Stimulated activated CD8-positive, alpha-beta memory T cell treated with anti-CD3 and anti-CD28 coated beads, Interleukin-4, amount 100 ng/mL, for 48 hours (primary cell): ENCODE measurements at places on chromosomes 12 and 14.

DNA sequence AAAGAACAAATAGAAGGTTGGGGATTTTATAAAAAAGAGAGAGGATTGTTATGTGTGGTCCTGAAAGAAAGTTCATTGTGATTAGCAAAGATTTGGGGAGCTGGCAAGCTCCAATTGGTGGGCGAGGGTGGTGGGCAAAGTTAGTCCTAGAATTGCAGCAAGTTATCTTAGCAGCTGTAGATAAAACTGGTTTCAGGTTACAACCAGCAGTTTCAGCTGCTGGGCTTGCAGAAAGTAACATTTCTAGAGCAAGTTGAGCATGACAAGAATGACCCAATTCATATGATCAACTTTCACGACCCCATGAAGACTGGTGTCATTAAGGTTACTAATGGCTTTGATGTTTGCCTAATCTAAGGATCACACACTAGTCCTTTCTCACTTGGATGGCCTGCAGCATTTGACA, 177.9 kb upstream of the NUDT4 start:
- no peak for DNase-seq

- no peak for DNase-seq
Observed at GRCh38 chr12:23204933-23205778, 580.2 kb downstream of the ETNK1 start.

DNA sequence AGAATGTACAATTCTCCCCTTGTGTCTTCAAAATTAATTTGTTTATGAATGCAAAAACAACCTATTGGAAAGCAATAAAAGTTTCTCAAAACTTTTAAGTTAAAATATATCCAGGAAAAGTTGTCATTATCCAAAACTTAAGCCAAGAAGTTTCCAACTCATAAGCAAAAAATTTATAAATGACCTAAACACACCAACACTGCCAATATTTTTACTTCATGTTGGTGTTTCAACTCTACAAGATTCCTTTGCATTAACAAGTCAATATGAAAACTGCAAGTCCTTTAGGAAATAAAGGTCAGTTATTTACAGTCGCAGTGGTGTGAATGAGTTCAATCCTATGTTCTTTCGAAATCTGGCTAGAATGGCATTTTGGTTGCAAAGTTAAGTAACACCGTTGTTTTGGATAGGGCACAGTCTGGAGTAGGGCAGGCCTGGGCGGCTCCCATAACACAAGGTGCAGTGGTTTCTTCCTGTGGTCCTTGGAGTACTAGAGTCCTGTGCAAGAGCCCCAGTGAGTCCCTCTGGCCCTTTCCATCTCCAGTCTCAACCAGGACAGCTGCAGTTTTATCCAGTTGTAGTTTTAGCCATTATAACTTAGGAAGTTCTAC, 151.4 kb downstream of the MED13L start:
- DNase-seq: no peak

DNA sequence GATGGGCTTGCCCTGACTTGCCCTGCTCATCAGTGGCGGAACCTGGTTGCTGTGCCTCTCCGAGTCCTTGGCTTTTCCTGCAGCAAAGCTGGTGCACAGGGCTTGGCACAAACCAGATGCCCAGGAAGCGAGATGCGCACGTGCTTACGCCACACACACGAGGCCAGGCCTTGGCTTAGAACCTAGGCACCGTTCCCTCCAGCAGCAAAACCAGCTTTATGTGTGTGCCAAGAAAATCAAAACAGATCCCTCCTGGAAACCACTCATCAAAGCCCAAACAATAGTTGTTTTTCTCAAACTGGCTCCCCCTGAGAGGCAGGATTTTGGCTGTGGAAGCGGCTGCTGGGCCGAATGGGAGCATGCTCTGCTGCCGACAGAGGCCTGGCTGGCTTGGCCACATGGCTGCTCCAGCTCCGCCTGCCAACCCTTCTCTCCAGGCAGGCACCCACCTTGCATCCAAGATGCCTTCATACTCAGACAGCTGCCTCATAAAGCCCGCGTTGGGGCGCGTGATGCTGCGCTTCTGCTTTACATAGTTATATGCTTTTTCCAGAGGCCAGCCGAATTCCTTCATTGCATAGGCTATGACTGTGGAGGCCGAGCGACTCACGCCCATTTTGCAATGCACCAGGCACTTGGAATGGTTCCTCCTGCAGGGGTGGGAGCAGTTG, 58.7 kb downstream of the SSH1 start:
- no peak for DNase-seq

DNA sequence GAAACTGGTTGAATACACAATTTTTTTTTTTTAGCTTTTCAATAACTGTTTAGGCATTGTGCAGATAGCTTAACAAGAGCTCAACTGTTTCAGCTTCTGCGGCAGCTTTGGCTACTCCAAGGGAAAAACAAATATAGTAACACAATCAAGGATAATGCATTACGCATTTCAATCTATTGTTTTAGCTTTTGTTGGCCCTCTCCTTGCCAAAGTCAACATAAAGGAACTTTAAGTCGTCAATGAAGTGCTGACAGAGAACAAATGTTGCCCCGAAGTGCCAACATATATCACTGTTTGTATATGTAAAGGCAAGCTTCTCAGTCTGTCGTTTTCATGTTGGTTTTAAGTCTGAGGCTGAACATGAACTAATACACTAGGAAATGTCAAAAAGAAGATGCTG, 1087.4 kb upstream of the FLRT2 start:
- no peak for DNase-seq

- DNase-seq: no peak
Observed at GRCh38 chr12:104680070-104680469, 223.3 kb downstream of the CHST11 start.

DNA sequence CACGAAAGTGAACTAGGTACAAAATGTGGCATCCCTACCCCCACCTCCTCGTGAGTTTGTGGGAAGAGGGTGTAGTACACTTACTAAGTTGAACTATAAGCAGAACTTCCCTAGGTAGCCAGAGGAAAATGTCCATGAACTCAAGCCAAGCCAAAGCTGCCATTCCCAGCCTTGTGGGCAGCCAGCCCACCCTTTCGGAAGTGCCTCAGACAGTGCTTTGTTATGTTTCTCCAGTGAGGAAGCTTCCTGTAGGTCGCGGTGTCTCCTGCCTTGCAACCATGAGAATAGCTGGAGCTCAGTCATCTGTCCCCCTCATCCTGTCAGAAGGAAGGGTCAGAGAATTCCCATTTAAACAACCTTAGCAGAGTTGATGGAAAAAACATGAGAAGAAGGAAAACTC, 266.9 kb downstream of the DUSP6 start:
- no peak for DNase-seq

DNA sequence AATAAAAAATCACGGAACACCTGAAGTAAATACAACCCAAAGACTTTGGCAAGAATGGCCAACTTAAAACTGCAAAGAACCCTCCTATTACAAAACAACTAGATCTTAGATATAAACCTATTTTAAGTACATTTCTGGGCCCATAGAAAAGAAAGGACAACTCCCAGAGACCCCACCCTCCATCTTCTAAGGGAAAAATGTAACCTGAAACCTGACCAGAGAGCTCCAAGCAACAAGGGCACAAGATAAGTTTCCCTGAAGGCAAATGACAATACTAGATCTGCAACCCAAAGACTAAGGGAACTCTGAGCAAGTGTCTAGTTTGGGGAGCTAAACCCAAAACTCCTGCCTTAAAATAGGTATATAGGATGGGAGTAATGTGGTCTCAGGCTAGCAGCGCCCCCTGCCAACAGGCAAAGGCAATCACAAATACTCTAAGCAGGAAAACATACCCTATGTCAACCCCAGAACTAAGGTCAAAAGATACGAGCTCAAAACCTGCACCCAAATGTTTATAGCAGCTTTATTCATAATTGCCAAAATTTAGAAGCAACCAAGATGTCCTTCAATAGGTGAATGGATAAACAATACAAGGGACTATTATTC, 218.9 kb downstream of the ITPR2 start:
- peak; percentile 33 for DNase-seq

DNA sequence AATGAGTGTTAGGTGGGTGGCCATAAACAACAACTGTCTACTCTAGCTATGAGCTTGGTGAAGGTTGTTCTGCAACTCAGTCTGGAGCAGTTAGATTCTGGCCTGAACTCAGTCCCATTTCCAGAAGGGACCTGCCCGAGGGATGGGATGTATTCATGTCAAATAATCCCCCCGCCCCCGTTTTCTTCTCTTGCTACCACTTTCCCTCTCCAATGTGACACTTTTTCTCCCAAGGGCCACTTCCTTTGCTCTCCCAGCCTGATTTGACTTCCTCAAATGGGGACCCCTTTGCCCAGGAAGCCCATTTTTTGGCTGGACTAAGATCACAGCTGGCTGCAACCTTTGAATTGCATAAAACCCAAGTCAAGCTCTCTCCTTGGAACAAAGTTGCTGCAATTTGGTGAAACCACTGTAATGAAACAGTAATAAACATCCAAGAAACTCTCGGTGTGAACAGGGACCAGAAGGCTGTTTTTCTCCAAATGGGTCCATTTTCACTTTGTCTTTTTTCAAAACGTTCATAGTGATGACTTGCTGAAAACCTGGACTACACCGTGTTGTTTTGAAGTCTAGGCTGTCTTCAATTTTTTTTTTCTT, 137.2 kb upstream of the GSC start:
- no peak for DNase-seq
